NCI-H748 treated with DMSO at 0.1 percent for 48 hours (cell line): ENCODE measurements at places on chromosomes 13 and 19.

- no peak for DNase-seq
These were observed 97.3 kb downstream of the STARD13 start for GRCh38 chr13:33188093-33188882.

DNA sequence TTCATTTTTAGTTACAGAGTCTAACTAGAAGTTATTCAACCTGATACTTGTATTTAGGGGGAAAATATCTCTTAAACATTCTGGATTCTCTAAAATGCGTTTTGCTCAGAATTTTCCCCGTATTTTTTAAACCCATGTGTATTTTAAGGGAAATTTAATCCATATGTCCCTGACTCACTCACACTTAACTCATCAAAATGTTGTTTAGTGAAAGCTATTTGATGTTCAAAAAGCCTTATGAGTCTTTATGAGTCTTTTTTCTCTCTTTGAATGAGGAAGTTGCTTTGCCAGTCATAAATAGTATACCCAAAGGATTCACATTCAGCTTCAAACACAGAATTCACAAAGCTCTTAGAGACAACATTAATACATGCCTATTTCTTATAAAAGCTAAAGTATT lies 16.4 kb downstream of the MAB21L1 start:
- no peak for DNase-seq

GRCh38 chr19:43534816-43535761 lies 2.1 kb downstream of the ZNF575 start:
- DNase-seq: no peak

GRCh38 chr19:4115050-4115817 lies 8.7 kb downstream of the MAP2K2 start:
- DNase-seq: no peak

- DNase-seq: no peak
These were observed 27.1 kb upstream of the MYCBP2 start for GRCh38 chr13:77353995-77354394.

GRCh38 chr19:12672744-12673143 lies 6.1 kb downstream of the WDR83 start:
- no peak for DNase-seq

GRCh38 chr19:7145494-7145893 lies 76.0 kb downstream of the ZNF557 start:
- no peak for DNase-seq

- DNase-seq: no peak
These were observed 1319.2 kb upstream of the SLC10A2 start for GRCh38 chr13:104385404-104385803.

- no peak for DNase-seq
These were observed 21.7 kb downstream of the SIPA1L3 start for GRCh38 chr19:37928527-37929286.

GRCh38 chr13:54018485-54018884 lies 989.9 kb downstream of the OLFM4 start:
- no peak for DNase-seq

GRCh38 chr19:2425622-2426581 lies 1.5 kb downstream of the TIMM13 start:
- no peak for DNase-seq

DNA sequence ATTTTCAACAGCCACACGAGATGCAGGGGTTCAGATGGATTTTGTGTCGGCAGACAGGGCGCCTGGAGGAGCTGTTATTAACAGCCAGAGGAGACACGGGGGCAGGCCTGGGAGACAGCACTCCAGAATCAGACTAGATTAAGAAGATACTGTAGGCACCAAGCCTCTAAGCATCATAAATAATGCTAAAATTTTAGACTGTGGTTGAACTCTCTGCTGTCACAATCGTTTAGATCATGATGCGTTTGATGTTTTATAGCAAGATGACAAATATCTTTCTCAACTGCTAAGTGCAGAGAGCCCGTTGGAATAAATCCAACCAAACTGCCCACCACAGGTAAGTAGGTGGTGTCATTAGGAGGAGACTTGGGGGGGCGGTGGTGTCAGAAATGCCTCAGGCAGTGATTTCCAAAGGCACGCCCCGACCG lies 63.9 kb downstream of the CEBPG start:
- DNase-seq: no peak

DNA sequence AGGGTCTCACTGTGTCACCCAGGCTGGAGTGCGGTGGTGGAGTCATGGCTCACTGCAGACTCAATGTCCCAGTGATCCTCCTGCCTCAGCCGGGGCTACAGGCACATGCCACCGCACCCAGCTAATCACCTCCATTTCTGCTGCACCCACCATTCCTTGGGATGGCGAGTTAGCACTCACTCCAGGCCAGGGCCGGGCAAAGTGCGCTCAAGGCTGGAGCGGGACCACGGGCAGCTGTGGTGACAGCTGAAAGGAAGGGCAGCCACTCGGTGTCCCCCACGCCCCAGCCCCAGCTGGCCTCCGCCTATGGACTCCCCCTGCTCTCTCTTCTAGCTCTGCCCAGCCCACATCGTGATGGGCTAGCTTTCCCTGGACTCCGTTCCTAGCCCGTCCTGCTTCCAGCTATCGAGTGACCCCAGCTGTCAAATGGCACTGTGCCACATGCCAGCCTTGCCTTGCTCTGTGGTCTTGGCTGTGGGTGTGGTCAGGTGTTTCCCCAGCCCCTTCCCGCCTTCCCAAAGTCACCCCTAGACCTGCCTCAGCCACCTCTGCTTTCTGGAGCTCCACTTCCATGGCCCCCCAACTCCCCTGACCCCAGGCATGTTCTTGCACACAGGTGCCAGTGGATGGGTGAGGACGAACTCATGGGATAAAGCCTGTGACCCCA lies 4.1 kb downstream of the MICOS13 start:
- DNase-seq: no peak

DNA sequence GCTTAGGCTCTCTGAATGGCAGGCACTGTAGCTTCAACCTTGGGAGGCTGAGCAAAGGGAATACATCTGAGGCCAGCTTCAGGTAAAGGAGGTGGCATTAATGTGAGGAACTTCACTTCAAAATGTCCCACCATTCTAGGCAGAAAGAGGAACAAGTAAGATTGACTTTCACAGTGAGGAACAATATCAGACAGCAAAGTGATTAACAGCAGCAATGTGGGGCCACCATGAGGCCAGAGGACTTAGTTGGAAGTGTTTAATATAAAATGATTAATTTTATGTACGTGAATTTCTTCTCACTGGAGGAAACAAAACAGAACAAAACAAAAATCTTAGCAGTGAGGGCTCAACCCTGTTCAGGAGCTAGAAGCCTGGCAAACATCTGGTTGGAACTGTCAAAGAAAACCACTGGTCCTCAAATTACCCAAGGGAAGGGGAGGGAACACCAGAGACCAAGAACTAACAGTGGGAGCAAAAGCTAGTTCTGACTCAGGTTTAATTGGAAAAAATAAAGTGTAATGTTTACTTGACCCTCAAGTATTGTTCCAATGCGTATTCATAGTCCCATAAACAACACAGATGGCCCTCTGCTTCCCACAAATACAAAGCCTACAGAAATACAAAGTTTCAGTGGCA lies 43.9 kb upstream of the FRY start:
- DNase-seq: peak; percentile 60

- no peak for DNase-seq
These were observed 60.1 kb upstream of the MYCBP2 start for GRCh38 chr13:77386880-77387606.

- DNase-seq: no peak
These were observed 106.8 kb upstream of the SPRY2 start for GRCh38 chr13:80447747-80448146.

DNA sequence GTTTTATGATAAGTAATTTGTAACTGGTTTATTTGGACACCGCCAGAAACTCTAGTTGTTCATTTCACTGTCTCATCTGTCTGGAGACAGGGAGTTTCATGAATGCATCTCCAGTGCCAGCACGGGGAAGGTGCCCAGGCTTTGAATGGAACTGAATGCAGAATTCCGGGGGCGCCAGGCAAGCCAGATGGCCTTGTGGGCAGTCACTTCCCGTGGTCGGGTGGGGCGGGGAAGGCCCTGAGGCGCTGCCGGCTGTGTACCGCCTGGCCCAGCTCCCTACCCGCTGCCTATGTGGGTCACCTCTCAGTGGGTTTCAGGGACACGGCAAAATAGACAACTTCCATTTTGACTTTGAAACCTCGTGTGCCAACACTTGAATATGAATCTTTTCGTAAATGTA lies 28.8 kb upstream of the MCF2L start:
- DNase-seq: no peak

GRCh38 chr13:62299988-62300387 lies 884.3 kb upstream of the PCDH20 start:
- no peak for DNase-seq

- DNase-seq: no peak
These were observed 38.7 kb upstream of the ARHGEF7 start for GRCh38 chr13:111076155-111077013.

- no peak for DNase-seq
These were observed 19.4 kb downstream of the BRCA2 start for GRCh38 chr13:32334671-32335070.

- DNase-seq: no peak
These were observed 25.3 kb upstream of the SLC46A3 start for GRCh38 chr13:28744091-28744536.

- no peak for DNase-seq
These were observed 63.1 kb upstream of the FRY start for GRCh38 chr13:31968473-31968872.

DNA sequence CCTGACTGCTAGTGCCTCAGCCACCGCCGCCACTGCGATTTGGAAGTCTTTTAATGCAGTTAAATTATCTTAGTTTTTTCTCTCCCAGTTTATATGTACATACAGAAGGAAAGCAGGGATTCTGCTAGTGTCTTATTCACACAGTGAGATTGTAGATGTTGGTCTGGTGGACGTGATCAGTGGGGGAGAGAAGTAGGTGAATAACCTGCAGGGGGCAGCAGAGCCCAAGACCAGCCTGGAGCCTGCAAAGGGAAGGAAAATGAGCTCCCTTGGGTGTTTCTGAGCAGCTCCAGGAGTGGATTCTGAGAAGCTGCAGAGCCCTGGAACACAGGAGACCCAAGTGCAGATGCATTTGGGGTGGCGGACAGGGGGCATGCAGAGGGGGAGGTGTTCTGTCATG lies 26.3 kb downstream of the ZNF844 start:
- peak; percentile 0 for DNase-seq

DNA sequence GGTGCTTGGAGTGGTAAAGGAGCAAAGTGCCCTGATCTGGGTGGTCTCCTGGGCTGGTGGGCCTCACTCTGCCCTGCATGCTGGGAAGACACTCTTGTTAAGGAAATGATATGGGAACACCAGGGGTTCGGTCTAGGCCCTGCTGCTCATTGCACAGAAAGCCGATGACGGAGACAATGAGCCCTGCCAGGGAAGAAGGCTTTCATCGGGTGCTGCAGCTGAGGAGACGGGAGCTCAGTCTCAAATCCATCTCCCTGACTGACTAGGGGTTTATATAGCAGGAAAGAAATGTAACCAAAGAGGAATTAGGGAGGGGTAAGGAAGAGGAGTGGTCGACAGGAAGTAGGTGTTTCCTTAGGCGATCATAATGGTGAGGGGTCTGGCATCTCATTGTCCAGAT lies 253.4 kb downstream of the TEX29 start:
- DNase-seq: no peak

GRCh38 chr19:42290523-42291434 lies 11.2 kb upstream of the PRR19 start:
- DNase-seq: no peak

DNA sequence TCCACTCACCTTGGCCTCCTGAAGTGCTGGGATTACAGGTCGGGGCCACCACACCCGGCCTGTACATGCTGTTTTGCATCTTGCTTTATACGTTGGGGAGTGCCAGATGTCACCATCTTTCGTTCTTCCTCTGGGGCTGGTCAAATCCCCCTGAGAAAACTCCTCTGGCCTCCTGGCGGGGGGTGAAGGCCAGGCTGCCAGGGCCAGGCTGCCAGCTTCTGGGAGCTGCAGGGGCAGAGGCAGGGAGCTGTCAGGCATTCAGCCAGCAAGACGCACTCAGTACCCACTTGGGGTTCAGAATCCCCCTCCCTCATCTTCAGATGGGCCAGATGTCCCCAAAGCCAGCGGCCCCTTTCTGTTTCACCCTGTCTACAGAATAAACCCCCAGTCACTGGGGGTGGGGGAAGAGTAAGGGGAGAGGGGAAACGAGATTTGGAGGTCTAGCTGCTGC lies 16.1 kb downstream of the ZSWIM9 start:
- no peak for DNase-seq

DNA sequence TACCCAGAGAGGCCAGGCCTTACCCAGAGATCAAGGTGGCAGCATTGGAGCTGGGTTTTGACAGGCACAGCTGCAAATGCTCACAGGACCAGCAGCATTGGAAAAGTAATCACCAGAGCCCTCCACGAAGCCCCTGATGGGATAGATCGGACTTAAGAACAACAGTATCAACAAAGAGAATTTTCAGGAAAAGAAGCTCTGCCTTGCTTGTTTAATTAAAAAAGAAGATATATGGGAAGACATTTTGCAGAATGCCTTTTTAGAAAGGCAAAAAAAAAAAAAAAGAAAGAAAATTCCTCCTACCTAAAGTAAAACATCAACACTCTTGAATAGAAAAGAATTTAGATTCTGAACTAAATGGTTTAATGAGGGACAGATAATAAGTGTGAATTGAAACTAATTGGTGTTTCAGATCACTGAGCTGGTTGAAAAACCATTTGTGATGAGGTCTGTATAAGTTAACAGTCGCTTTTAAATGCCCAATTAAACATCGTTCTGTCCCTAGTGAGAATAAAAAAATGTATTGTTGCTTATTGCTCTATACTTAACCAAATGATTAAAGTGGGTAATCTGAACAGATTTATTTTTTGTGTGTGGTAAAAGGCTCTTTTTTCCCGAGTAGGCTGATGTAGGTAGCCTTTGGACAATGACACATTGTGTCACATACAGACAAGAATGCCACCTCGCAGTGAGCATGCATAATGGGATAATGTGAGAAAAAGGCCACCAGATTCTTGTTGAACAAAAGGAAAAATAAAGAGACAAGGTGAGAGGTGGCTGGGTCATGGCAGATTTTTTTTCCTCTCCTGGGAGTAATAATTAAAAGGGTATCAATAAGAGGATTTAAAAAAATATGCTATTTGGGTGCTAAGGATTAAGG lies 93.0 kb upstream of the ARGLU1 start:
- DNase-seq: no peak

GRCh38 chr19:31055454-31055853 lies 293.8 kb downstream of the TSHZ3 start:
- DNase-seq: no peak
